ENCODE measurements at places on chromosomes 13 and 19. TPM values are rescaled to one million over a fixed set of nuclear protein-coding genes. Genes with fewer than 3 reads are reported as not detected.

Gene ZNF546
- total RNA-seq = 1.8 TPM

Gene TEX101
- total RNA-seq = not detected

Gene ZNF442
- total RNA-seq = 0.08 TPM

Gene PSG3
- total RNA-seq = not detected

GRCh38 chr13:73000027-73000674 is 58.7 kb upstream of the KLF5 start:
- peak; percentile 40 for DNase-seq

DNA sequence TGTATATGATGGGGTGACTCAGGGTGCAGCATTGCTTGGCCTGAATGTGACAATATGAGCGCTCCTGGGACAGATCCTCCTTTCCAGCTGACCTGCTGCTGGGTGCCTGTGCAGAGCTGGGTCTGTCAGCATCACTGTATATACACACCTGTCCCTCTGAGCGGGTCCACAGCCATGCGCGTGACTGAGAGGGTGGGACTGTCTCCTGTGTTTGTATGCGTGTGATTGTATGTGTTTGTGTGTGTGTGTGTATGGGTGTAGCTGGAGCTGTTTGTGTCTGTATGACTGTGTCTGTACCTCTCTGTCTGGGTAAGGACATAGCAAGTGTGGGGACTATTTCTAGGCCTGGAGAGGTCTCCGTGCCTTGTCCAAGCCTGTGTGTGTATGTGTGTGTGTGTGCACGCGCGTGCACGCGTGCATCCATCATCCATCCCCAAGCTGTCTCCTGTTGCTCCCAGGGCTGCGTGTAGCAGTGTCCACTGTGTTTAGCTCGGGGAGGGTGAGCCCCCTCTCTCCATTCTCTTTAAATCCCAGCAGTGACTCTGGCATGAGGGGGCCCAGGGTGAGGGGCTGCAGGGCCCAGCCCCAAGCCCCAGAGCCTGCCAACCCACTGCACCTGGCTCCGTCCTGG is 8.3 kb downstream of the IGLON5 start:
- no peak for DNase-seq

DNA sequence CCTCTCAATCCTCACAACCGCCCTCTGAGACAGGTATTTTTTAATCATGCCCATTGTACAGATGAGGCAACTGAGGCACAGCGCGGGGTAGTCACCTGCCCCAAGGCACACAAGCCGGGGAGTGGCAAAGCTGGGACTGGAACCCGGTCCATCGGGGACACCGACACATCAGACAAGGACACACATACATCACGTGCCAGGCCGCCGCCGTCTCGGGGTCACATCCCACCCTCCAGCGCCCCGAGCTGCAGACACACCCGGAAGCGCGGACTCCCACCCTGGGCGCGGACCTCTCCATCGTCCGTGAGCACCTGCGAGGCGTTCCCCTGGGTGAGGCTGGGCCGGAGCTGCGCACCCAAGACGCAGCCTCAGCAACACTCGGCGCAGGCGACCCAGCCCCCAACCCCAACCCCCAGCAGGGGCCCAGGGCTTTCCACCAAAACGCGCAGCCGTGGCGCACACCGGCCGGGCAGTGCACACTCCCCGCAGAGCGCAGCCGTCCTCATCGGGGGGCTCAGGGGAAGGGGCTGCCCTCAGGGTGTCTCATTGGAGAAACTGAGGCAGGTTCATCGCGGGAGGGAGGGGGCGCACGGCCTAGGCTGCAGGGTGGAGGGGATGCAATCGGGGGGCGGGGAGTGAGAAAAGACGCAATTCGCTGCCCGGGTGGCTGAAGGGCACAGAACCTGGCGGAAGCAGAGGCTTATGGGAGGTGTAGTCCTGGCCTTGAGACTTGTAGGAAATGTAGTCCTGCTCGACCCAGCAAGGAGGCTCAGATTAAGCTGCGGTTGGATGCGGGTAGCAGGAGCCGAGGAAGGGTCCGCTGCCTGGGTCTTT is 1.9 kb upstream of the LMTK3 start:
- DNase-seq = peak; percentile 65

DNA sequence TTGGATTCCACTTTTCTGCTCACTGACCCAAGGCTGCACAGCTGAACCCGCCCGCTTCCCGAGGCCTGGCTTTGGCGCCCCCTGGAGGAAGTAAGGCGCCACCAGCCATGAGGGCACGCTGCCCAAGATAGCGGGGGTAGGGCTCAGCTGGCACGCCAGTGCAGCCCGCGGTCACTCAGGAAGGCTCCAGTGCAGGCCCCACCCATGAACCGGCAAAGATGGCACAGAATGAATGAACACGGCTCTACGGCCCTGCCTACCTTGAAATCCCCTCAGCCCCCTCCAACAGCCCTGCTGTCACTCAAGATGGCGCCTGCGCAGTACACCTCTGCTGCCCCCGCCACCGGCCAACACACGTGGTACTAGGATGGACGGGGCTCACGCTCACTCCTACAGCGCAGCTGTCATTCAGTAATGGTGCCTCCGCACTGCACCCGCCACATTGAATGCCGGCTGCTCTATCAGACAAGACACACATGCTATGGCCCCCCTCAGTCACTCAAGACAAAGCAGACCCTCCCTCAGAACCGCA is 3.0 kb downstream of the PEG3 start:
- DNase-seq = no peak

DNA sequence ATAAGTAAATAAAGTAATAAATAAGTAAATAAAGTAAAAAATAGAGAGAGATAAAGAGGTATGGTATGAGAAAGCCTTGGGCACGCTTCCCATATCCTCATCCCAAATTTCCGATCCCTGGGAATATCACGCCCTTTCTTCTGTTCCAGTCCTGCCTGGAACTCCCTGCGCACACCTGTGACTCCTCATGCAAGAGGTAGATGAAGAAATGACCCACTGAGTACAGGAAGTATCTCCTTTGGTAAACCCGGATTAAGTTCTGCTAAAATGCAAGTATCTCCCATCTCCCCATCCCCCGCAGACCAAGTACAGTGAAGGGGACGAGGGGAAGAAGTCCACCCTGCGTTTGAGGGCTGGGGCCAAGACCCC is 399 bp upstream of the ZNF136 start:
- DNase-seq = no peak

GRCh38 chr13:110592665-110593064 is 22.7 kb upstream of the NAXD start:
- DNase-seq = peak; percentile 54

GRCh38 chr19:44204772-44205171 is 7.6 kb upstream of the ZNF227 start:
- DNase-seq = no peak

GRCh38 chr19:31334101-31334848 is 15.0 kb downstream of the TSHZ3 start:
- DNase-seq = peak; percentile 64

DNA sequence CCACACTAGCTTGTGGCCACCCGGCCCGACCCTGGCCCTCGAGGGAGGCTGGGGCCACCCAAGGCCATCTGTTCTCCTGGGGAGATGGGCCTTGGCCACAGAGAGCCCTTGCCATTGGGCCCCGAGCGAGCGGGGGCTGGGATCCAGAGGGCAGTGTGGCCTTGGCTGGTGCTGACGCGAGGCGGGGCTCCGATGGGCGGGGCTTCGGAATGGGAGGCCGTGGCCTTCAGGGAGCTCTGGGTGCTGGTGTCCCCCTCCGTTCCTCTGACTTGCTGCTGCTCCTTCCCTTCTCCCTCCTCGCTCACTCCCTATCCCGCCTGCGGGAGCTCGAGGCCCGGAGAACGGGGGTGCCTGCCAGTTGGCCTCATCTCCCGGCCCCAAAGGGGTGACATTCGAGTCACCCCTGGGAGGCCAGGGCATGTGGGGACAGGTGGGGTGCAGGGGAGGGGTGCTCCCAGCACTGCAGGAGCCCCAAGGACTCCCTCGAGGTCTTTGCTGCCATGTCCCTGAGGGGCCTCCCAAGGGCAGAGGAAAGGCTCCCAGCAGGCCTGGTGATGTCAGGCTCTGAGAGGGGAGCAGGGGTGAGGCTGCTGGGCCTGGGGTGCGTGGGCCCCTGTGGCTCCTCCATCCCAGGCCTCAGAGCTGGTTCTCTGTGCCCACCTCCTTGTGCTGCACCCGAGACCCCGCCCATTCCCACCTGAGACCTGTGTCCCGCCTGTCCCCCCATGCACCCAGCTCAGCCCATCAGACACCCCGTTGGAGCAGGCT is 4.2 kb downstream of the NCLN start:
- DNase-seq = no peak

- DNase-seq = no peak
Observed at GRCh38 chr13:92513672-92514071, 712.9 kb upstream of the GPC6 start.

DNA sequence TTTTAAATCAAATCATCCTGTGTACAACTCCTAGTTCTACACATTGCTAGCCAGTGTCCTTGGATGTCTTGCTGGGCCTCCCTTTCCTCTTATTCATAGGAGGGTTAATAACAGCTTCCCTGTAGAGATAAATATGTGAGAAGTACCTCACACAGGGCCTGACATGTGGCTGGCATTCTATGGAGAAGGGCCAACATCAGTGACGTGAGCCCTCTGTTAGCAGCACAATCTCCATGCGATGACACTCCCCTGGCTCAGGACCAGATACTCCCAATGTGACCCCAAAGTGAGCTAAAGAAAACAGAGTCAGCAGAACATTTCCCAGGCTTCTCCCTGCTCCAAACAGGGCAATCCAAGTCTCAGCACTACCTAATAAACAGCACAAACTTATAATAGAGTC is 818.4 kb downstream of the DIAPH3 start:
- peak; percentile 20 for DNase-seq

DNA sequence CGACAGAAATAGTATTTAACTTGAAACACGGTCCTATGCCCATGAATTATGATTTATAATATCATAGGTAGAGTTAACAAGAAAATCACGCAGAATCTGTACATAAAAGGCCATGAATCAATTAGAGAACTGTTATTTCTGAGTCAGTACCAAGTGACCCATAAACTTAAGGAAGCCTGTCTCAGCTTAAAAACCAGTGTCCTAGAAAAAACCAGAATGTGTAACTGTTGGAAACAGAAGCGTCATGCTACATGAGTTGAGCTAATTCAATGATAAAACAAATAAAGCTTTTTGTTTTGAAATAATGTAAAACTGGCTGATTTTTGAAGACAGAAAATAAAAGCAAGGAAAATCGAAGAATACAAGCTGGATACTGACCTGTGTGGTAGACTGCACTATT is 34.8 kb upstream of the SGCG start:
- DNase-seq = no peak

- DNase-seq = no peak
Observed at GRCh38 chr13:101317986-101318523, 98.3 kb downstream of the NALCN start.

DNA sequence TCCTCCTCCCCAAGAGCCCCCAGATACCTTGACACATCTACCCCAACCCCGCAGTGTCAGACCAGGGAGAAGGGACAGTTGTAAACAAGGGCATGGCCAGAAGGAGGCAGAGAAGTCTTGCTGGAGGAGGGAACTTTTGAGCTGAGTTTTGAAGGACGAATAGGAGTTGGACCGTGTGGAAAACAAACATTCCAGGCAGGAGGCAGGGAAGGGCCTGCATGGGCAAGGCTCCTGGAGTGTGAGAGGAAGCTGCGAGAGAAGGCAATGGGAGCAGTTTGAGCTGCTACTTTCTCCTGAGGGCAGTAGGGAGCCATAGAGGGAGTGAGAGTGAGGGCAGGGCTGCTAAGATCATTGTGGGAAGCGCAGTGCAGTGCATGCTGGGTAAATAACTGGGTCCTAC is 23.3 kb downstream of the IL12RB1 start:
- DNase-seq = peak; percentile 54
